DMS53 (cell line): ENCODE measurements at places on chromosomes 3 and 15.

GRCh38 chr15:100204211-100204610 is 137.6 kb downstream of the ADAMTS17 start:
- no peak for DNase-seq

DNA sequence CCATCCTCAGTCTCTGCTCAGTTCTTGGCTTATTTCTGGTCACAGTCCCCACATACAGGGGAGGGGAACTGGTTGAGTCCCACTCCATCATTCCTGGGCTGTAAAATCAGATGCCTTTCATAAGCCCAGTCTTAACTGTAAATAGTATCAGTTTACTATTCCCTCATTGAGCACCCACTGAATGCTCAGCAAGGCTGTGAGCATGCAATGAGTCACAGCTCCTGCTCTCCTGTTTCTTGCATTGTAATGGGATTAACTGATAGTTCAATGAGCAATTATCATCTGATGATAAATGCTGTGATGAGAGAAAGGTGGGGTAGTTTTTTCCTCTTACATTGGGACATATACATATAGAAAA is 113.6 kb upstream of the TPM1 start:
- peak; percentile 65 for DNase-seq

GRCh38 chr3:141129049-141129448 is 77.9 kb downstream of the SPSB4 start:
- no peak for DNase-seq

DNA sequence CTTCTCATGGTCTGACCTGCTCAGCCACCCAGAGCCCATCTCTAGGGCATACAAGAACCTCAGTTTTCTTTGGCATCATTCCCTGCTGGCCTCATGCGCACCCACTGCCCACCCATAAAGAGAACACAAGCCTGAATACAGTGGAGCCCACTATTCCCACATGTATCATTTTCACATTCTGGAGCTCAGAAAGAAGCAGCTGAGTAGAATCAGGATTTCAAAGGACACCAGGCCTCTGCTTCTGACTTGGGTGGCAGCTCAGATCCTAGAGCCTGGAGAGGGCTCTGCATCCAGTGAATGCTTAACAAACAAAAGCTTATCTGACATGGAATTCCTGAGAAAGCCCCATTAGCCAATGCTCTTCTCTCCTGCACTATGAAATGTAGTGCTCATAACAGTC is 34.7 kb downstream of the RBP2 start:
- DNase-seq, result no peak

- no peak for DNase-seq
Observed at GRCh38 chr3:141262308-141262705, 30.7 kb downstream of the PXYLP1 start.

GRCh38 chr3:125643172-125643571 is 47.9 kb upstream of the OSBPL11 start:
- no peak for DNase-seq

DNA sequence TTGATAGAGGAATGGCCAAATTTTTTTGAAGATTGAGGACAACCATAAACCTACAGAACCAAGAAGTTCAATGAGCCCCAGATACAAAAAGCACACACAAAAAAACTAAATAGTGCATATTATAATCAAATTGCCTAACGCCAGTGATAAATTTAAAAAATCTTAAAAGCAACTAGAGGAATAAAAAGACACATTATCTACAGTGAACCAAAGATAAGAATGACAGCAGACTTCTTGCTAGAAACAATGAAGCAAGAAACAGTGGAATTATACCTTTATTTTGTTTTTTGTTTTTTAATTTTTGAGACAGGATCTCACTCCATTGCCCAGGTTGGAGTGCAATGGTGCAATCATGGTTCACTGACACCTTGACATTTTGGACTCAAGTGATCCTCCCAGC is 9.9 kb upstream of the SAMD7 start:
- DNase-seq, result no peak

GRCh38 chr15:66843581-66843980 is 141.5 kb downstream of the SMAD6 start:
- DNase-seq, result no peak

DNA sequence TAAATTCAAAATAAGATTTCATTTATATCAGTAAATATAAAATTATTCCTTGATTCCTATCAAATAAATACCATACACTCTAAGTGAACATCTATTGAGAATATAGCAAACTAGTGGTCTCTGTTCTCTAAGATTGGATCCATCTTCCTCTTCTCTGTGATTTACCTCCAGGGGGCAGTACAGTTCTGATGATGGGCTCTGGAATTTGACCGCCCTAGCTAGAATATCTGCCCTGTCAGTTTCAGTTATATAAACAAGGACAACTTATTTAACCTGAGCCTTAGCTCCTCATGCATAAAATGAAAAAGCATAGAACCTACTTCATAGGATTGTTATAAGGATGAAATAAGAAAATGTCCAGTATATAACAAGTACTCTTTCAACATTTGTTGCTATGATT is 171.1 kb upstream of the CCDC54 start:
- peak; percentile 66 for DNase-seq

DNA sequence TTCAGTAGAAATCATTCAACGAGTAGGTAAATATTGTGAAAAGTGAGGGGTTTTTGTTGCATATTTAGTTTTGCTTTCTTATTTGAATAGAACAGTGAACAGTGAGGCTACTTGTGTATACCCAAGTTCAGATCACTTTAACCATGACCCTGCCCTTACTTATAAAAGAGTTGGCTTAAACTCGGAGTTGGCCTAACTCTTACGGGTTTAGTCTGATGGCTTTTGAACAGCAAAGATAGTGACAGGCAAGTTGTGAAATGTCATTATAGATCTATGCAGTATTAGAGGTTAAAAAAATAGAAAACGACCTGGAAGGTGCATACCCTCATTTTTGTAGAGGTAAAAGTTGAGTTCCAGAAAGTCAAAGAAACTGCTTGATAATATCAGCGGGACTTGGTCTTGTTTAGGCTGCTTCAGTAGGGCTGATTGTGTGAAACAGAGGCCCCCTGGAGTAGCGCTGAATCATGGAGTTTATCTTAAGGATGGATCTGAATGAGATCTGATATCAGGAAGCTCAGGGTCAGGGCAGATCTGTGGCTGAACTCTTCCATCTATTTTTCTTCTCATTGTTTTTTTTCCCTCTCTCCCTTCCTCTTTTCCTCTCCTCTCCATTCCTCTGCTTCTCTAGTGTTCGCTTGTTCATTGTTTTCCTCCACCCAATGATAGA is 359.8 kb downstream of the LPP start:
- peak; percentile 30 for DNase-seq
